ENCODE measurements at places on chromosomes 13 and 19. TPM values are rescaled to one million over a fixed set of nuclear protein-coding genes. Genes with fewer than 3 reads are reported as not detected.

The VSTM1 gene
- total RNA-seq = not detected

The IL4I1 gene
- total RNA-seq = 2.4 TPM

The SIGLEC12 gene
- 0.70 TPM for total RNA-seq

The STAP2 gene
- total RNA-seq = 7.3 TPM

The LRRC63 gene
- total RNA-seq = 0.42 TPM

The GSK3A gene
- 52.8 TPM for total RNA-seq

The EBI3 gene
- 131 TPM for total RNA-seq

The CEACAM4 gene
- not detected for total RNA-seq

The FPR1 gene
- total RNA-seq = 0.69 TPM

The NAPSA gene
- 2.4 TPM for total RNA-seq

The IRGC gene
- not detected for total RNA-seq

The SLC10A2 gene
- total RNA-seq = not detected

The NKPD1 gene
- total RNA-seq = 0.22 TPM

The N4BP2L1 gene
- total RNA-seq = 14.6 TPM

The CA11 gene
- total RNA-seq = 4.7 TPM

The NXNL1 gene
- total RNA-seq = not detected

The PABPC3 gene
- not detected for total RNA-seq

The TGFBR3L gene
- 4.7 TPM for total RNA-seq

The ITGBL1 gene
- total RNA-seq = not detected

The CGB7 gene
- not detected for total RNA-seq

The GPR12 gene
- not detected for total RNA-seq

The REXO1 gene
- total RNA-seq = 69.1 TPM

The COG3 gene
- total RNA-seq = 50.9 TPM

The OR1M1 gene
- total RNA-seq = not detected

The VAV1 gene
- 167 TPM for total RNA-seq

The NLRP9 gene
- not detected for total RNA-seq

The WTIP gene
- total RNA-seq = 1.2 TPM

The ZNF613 gene
- 4.8 TPM for total RNA-seq
